ENCODE measurements at places on chromosomes 3 and 15.

DNA sequence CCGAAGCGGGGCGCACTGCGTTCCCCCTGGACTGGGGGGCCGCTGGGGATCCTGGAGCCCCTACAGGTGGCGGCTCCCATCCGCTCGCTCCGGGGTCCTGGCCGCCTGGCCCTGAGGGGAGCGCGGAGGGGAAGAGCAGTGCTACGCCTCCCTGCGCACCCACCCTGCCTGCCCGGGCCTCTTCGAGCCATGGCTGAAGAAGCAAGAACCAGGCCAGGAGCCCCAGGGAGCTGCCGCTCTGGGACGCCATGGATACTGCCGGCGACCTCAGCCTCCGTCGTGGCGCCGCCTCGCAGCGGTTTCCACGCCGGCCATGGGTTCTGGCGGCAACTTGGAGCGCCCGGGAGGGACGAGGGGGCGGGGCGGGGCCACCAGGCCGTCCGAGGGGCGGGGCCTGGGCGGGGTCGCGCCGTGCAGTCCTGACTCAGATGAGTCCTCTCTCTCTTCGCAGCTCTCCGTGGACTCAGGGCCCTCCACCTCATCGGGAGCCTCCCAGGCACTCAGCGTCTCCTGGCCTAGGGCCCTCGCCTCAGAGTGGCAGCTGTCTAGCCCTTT is 50.9 kb downstream of the MYL3 start:
- DNase-seq, result peak; percentile 70

DNA sequence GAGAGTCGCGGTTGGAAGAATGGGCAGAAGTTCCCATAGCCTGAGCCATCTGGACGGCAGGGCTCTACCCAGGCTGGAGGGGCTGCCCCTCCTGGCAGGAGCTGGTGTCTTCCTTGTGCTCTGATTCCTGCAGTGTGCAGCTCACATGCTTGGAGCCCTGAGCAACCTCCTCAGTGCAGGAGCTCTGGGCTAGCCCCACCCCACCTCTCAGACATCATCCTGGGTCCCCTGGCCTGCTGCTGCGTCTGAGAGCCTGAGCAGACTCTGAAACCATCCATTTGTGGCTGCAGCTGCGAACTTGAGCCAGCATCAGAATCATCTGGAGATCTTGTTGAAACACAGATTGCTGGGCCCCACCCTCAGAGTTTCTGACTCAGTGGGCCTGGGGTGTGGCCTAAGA is 42.8 kb downstream of the POMGNT2 start:
- DNase-seq, result no peak

GRCh38 chr3:30011237-30011803 is 595.1 kb upstream of the TGFBR2 start:
- no peak for DNase-seq

DNA sequence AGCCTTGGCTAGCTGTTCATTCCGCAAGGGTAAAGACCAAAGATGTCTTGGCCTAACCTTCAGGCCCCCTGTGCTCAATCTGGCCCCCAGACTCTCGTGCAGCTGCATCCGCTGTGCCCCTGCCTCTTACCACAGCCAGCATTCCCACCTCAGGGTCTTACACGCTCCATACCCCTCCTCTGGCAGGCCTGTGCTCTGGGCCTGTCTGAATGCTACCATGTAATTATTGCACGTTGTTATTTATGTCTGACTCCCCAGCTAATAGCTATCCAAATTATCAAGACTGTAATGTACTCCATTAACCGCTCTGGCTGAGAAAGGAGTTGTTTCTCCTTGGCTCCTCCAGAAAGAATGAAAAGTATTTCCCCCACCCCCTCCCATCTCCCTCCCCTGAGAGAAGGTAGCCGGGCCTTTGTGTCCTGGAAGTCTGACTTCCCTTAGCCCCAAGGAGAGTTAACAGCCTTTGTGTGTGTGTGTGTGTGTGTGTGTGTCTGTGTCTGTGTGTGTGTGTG is 54.5 kb upstream of the UBE2E1 start:
- no peak for DNase-seq

DNA sequence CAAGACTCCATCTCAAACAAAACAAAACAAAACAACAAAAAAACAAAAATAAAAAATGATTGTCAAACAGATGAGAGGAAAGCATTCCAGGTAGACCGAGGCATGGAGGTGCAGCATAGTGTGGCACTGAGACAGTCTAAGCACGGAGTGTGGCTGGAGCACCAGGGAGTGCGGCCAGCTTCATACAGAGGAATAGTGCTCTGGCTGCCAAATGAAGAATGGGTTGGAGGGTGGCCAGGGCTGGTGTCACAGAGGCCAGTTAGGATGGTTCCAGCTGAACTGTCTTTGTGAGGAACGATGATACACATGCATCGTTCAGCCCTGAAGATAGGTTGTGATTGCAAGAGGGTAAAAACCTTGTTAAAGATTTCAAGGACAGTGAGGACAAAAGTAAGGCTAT is 28.3 kb downstream of the MITF start:
- DNase-seq, result no peak

- no peak for DNase-seq
Measured at GRCh38 chr3:72078676-72079368, 293.9 kb upstream of the PROK2 start.

DNA sequence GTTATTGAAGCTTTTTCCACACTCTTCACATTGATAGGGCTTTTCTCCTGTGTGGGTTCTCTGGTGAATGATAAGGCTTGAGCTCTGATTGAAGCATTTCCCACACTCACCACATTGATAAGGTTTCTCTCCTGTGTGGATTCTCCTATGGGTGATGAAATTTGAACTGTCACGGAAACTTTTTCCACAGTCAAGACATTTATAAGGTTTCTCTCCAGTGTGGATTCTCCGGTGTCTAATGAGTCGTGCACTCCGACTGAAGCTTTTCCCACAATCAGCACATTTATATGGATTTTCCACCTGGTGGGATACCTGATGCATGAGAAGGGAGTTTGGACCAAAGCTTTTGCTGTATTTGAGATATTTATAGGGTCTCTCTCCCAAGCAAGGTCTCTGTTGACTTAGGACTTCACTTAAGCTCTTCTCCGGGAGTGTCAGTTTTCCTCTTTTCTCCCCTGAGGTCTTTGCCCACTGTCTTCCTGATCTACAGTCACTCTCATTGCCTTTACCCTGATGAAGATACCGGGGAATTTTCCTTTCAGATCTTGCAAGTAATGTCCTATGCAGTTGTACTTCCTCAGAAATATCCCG is 9.4 kb downstream of the ZSCAN29 start:
- DNase-seq, result no peak

DNA sequence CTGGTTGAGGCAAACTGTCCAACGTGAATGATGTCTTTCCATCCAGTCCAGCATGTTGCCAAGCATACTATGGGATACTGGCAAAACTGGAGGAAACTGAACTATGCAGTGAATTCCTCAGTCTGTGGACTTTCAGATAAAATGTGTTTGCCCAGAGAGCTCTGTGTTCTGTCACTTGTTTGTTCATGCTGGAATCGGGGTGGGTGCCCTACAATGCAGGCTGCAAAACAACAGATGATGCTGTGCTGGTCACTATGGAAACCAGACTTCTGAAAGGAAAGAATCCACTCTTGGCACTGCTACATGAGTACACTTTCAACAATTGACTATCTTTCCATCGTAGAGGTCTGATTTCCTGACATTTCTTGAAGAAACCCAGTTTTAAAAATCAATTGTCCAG is 272.5 kb upstream of the ARHGEF26 start:
- DNase-seq, result no peak

GRCh38 chr3:30770387-30770786 is 124.1 kb downstream of the GADL1 start:
- no peak for DNase-seq

- DNase-seq, result no peak
Measured at GRCh38 chr15:71810256-71811035, at the start of gene NR2E3. NR2E3 (plus strand) TSS chr15:71810554; CDS start chr15:71810744, 190 bp downstream.

GRCh38 chr3:181510500-181510899 is 201.2 kb upstream of the SOX2 start:
- DNase-seq, result no peak

GRCh38 chr15:70643783-70644125 is 119.6 kb downstream of the UACA start:
- DNase-seq, result no peak

DNA sequence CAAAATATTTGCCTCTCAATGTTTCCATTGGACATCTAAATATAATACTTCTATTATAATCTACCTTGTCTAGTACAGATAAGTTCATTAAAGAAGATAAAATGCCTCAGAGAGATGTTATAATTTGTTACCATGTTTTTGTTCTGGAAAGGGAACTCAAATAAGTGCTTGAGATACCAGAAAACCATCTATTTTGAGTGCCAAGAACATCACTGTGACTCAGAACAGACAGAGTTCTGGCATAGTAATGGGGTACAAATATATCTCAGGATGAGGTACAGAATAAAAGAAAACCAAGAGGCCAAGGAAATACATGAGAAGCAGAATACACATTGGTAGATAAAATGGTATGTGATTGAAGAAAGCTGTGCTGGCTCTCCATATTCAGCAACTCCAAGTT is 58.9 kb downstream of the IMPG2 start:
- DNase-seq, result no peak

DNA sequence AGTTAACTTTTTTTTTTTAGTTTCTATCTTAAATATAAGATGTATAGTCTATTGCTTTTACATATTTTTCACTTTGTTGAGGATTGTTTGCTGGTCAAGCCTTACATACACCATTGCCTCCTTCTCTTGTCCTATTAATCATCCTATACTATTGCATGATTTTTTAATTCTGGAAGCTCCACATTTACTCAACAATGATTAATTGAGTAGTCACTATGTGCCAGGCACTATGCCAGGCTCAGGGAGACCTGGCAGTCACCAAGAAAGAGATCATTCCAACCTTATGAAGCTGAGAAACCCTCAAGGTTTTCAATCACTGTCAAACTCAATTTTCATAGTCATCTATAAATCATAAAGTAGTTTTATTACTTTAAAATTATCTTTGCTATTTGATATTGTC is 626.2 kb downstream of the IGSF11 start:
- no peak for DNase-seq

DNA sequence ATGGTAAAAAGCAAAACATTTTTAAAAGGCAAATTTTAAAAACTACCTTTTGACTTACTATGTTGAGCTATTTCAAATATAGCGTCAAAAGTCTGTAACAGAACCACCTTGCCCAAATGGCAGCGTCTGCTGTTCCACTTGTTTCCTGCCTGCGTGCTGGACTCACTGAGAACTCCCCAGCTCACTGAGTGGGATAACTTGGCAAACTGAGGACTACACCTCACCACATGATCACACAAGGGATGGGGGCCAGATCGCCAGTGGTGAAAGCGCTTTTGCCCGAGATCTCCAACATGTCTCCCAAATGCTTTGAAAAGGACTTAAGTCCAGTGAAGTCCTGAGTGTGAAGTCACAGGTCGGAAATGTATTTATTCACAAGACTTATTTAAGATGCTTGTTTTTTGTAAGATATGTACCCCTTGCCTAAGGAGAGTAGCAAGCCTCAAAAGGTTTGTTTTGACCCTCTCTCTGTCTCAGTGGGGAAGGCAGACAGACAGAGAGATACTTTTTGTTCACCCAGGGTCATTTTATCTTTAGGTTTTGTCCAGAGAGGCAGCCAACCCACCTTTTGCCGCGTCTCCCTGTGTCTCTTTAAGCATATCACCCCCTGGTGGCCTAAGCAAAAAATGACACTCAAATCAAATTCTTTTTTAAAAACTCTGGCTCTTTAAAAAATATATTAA is 192.6 kb downstream of the PDZRN3 start:
- no peak for DNase-seq

DNA sequence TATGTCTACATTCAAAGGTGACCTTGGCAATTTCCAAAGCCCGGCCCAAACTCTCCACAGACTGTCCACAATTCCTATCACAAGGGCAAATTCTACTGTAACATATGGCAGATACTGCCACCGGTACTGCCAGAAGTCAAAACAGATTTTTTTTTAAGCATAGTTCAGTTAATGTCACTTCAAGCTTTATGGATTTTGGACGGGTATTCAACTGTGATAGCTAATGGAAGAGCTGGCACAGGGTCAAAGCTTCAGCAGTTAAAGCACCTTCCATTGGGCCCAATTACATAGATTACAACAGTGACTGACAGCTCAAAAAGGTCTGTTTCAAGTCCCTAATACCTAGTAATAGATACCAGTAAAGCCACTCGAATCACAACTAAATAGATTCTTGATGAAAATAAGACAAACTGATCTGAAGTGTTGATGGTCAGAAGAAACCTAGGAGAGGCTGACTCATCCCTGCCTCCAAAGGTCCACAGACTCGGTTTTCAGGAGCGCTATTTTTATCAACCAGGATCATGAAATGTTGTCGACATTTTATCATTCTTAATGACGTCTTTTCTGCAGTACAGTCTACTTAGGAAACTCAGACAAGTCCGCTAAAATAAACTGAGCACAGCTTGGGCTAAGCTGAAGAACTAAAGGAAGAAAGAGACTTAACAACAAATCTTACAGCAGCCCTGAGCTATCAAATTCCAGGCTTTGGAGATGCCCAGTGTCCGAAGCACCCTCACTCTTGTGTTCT is 38.7 kb downstream of the ANXA2 start:
- DNase-seq, result no peak

GRCh38 chr3:111690242-111690641 is 95.1 kb upstream of the ZBED2 start:
- no peak for DNase-seq

GRCh38 chr3:133096900-133097613 is 58.9 kb downstream of the TMEM108 start:
- no peak for DNase-seq

GRCh38 chr15:59825901-59826300 is 136.8 kb upstream of the BNIP2 start:
- DNase-seq, result no peak

DNA sequence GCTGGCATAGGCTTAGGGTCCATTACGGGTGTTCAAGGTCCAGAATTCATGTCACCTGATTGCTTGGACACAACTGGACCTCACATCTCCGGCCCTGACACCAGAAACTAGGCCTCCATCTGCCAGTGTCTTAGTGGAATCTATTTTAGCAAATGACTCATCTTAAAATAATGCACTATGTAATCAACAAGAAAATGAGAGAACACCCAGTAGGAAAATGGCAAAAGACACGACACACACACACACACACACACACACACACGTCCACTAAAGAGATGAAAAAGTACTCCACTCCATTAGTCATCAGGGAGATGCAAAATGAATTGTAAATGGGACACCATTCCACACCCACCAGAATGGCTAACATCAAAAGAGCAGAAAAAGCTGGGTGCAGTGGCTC is 11.2 kb downstream of the APBA2 start:
- DNase-seq, result no peak

DNA sequence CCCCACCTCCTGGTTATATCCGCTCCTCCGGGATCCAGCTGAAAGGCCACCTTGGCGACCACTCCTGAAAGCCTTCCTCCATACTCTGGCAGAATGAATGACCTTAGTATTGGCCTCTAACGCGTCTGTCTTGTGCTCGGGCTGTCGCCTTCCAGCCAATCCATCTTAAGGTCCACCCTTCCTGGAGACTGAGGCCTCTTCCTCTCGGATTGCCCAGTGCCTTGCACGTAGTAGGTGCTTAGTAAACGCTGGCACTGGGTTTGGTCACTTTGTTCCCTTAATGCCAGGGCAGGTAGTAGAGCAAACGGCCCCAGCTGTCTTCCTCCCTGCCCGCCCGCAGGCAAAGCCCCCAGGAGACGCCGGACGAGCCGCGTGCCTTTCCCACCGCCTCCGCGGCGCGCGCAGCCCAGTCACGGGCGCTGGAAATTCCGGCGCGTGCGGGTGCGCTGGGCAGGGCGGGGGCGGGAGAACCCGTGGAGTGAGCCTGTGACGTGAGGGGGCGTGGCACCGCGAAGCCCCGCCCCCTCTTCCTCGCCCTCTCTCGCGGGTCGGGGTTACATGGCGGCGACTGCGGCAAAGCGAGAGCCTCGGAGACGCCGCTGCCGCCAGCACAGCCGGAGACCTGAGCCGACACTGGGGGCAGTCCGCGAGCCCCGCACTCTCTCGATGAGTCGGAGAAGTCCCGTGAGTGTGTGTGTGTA is at the start of gene MAPK6:
Gene MAPK6, plus strand, starts transcription at position 527 of the 701 bp plus-strand sequence. CDS start 27,242 bp downstream, outside the sequence.
- peak; percentile 95 for DNase-seq

- no peak for DNase-seq
Measured at GRCh38 chr3:46537779-46538178, 28.3 kb downstream of the LRRC2 start.
